ENCODE measurements at places on chromosomes 5 and 9.

GRCh38 chr5:145110834-145111233 is 724.3 kb downstream of the PRELID2 start:
- DNase-seq, result no peak

DNA sequence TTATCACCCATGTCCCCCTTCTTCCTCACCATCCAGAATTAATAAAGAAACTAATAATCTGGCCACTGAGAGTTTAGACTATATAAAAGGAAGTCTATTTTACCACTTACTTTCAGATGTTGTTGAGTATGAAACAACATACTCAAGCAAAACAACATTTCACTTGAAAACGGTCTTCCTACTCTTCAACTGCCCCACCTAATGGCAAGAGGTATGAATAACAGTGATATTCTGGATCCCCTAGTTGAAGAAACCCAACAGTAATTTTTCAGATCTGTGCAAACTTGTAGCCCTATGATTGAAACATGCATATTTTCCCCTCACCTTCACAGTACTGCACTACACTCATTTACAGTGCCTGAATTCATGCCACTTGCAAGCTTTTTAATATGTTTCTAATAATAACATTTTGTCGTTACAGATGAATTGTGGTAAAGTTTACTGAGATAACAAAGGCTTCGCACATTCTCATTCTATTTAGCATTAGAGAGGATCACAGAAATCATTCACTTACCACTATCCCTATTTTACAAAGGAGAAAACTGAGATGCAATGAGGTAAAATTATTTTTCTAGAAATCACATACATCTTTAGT is 267.9 kb upstream of the PDE4D start:
- no peak for DNase-seq

DNA sequence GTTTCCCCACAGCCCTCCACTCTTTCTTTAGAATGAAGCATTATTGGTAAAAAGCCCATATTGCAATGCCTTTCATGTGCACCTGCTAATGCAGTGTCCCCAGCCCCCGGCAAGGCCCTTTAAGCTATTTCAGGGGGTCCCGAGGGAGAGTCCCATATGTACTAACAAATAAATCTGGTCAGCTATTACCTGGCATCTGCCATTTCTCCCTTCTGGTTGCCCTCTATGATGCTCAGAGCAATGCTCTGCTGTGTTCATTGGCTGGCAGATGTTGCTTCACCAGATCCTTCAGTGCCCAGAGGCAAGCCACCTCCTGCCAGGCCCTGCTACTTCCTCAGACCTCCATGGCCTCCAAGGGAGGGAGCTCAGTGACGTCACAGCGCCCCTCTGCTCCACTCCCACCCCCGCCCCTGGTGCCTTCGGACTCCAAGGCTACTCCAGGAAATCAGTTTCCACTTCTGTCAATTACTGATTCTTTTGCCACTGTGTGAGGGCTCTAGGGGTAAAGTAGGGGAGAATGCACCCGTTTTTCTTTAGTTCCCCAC is 201.1 kb upstream of the GLRA1 start:
- DNase-seq, result no peak

- DNase-seq, result no peak
These were observed 6.6 kb upstream of the PCSK1 start for GRCh38 chr5:96439477-96440184.

- no peak for DNase-seq
These were observed 49.4 kb upstream of the PAPPA start for GRCh38 chr9:116103976-116104820.

DNA sequence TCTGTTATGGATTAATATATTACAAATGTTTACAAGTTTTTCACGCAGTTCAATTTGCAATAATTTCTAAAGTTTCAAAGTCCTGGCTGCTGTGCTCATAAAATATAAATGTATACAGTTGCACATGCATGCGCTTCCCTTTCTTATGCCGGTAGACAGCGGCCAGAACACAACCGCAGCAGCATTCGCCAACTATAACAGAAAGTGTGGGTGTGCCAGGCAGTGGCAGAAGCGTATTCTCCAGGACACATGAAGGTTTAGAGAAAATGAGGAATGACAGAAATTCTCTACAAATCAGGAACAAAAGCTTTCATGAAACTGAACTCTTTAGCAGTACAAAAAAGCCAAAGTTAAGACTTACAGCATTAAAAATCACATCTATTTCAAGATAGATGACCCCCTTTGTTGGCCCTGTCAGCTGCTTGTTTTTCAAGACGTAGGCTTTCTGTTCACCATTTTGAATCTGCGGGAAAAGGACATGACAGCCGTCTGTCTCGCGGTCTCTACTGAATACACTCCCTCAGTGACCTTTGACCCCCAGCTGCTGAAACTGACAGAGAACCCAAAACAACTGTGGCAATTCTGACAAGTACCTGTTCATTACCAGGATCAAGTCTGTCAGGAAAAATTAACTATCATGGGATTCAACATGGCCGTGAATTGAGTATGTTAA is 252.2 kb downstream of the SLF1 start:
- no peak for DNase-seq

DNA sequence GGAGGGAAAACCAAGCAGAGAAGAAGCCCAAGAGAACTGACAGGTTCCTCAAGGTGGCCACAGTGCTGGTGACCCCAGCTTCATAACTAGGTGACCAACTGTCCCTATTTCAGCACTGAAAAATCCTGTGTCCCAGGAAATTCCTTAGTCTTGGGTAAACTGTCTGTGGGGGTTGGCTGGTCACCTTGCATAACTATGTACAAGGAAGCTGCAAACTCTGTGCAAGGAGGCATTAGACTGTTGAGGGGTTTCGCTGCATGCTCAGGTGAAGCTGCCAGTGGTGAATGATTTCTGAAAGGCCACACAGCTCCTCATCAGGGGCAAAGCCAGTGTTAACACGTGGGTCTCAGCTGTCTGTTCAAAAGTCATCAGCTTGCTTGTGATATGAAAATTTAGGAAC is 36.9 kb downstream of the PCSK5 start:
- DNase-seq, result no peak

- DNase-seq, result no peak
These were observed 6.5 kb upstream of the PITX1 start for GRCh38 chr5:135040333-135041144.

- no peak for DNase-seq
These were observed 23.9 kb downstream of the DCANP1 start for GRCh38 chr5:135423146-135423845.

- DNase-seq, result no peak
These were observed 651.1 kb downstream of the CCDC171 start for GRCh38 chr9:16203729-16204573.

- no peak for DNase-seq
These were observed 5.1 kb upstream of the GNPDA1 start for GRCh38 chr5:142017832-142018427.

DNA sequence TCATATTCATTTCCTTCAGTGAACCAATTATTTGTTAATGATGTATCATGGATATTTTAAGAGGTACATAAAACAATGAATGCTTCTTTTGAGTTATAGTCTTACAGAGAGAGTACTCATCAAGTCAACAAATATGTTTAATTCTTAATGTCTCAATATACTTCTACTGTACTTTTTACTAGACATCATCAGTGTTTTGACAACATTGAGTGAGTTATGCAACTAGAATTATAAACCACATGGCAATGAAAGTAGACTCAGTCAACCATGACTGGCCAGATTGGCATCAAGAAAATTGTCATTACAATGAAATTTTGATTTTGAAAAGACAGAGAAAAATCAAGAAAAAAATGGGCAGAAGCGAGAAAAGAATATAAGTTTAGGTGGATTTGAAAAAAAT is 1248.1 kb upstream of the CDH18 start:
- no peak for DNase-seq

- DNase-seq, result no peak
These were observed 295.1 kb downstream of the CDK5RAP2 start for GRCh38 chr9:120284821-120285220.

DNA sequence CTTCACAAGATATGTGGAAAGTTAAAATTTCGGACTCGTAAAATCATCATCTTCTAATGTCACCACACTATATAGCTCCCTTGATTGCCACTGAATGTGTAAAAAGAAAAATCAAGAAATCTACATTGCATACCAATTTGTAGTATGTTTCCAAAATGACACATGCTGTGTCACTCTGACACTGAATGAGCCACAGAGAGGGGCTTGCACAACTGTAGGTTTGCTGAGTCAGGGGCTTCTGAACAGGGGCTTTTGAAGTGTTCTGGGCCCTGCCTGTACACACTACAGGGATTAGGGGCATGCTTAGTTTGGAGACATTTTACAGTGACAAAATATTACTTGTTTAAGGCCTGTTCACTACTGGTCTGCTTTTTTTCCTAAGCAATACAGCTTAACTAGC is 234.4 kb upstream of the GRAMD2B start:
- DNase-seq, result no peak

DNA sequence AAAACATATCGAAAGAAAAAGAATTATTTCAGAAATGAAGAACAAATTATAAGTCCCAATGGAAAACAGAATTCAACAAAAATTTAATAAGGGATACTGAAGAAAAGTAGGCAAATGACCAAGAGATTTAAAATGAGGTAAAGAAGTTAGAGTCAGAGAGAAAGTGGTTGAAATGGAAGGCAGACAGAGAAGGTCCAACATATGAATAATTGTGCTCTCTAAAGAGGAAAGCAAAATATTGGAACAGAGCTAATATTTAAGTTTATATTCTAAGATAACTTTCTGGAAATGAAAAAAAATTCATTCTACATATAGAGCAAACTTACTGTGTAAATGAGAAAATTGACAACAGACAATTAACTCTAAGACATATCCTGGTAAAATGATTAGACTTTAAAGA is 94.1 kb downstream of the PTCH1 start:
- no peak for DNase-seq

DNA sequence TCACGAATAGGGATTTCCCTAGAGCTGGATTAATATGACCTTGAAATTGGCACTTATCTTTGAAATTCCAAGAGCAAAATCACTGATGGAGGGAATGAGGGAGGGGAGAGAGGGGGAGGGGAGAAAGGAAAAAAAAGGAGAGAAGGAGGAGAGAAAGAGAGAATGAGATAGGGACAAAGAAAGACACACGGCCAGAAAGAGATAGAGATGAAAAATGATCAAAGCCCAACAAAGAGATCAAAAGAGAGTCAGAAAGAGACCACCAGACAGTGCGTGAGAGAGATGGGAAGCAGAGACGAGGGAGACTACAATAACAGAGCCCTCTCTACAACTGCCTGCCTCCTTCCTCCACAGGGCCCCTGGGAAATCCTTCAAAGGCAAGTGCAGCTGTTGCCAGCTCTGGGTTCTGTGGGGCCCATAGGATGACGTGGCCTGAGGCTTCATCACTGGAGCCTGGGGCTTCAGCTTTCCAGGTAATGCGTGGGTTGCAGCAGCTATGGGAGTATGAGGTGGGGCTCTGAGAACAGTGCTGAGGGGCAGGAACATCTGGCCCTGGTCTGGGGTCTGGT is 58.3 kb upstream of the SHB start:
- DNase-seq, result no peak

- DNase-seq, result no peak
These were observed 47.1 kb upstream of the NEK6 start for GRCh38 chr9:124210697-124211096.

GRCh38 chr5:169906745-169907649 is 73.3 kb downstream of the INSYN2B start:
- no peak for DNase-seq

DNA sequence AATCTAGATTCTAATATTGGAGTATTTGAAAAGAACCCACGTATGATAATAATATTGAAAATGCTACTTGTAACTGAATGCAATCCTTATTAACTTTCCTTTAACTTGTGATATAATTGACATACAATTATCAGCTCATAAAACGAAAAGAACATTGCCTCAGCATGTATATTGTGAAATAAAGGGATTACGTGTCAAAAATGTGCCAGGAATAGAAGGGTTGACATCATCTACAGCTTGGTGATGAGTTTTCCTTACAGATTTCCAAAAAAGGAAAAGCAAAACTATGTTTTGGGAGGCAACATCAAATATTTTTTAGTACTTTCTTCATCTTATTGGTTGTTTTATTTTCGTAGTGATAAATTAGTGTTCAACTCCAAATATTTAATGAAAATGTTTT is 266.0 kb upstream of the PTGER4 start:
- no peak for DNase-seq

DNA sequence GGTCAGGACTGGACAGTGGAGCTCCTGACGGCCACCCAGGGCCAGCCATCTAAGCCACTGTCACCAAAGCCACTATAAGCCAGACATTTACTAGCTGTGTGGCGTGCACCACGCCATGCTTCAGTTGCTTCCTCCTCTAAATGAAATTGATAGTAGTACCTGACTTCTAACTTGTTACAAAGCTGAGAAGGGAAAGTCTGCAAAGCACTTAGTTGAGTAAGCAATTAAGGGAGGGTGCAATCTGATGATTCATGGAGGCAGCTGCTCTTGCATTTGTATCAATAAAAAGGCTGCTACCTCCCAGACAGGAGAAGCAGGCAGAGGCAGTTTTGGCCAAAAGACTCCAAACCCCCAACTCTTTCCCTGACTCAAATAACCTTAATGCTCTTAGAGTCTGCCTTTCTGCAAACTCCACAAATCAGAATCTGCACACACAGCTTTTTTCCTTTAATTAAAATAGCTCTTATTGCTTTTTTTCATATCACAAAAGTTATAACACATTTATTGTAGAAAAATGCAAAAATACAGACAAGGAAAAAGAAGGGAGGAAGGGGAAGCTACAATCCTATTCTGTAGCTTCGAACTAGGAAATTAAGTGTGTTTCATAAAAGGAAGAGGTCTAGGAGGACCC is 19.3 kb upstream of the RAPGEF1 start:
- DNase-seq, result no peak

DNA sequence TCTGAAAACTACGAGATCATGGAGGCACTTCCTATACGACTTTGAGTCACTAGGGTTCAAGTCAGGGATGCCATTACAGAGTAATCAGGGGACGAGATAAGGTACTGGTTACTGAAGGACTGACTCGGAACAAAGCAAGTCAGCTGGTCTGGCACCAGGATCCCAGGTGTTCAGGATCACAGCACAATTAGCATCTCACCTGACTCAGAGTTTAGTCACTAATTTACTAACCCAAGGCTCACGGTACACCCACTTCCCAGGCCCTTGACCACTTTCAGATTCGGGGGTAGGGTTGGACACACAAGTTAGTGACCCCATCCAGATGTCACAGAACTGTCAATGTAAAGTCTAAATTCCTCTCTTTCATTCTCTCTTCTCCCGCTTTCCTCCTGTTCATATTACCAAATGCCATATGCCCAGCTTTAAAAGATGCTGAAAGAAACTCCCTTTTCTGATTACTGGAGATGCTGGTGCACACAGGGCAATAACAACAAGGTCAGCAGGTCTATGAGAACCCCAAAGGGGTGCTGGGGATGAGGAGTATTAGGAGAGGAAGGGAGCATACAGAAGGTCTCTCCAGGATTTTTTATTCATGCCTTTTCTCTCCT is 657.8 kb downstream of the TLE1 start:
- no peak for DNase-seq

GRCh38 chr9:19925674-19926503 is 137.1 kb upstream of the SLC24A2 start:
- peak; percentile 62 for DNase-seq

DNA sequence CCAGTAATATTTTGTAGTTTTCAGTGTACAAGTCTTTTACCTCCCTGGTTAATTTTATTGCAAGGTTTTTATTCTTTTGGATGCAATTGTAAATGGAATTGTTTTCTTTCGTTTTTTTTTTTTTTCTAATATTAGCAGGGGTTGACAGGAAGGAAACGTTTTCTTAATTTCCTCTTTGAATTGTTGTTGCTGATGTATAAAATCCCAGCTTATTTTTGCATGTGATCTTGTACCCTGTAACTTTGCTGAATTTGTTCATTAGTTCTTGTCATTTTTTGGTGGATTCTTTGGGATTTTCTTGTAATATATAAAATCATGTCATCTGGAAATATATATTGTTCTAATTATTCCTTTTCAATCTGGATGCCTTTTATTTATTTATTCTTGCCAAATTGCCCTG is 65.0 kb upstream of the ANKH start:
- no peak for DNase-seq

- no peak for DNase-seq
These were observed 95.5 kb downstream of the USP20 start for GRCh38 chr9:129930743-129931142.
